ENCODE measurements at places on chromosomes 13 and 19.

DNA sequence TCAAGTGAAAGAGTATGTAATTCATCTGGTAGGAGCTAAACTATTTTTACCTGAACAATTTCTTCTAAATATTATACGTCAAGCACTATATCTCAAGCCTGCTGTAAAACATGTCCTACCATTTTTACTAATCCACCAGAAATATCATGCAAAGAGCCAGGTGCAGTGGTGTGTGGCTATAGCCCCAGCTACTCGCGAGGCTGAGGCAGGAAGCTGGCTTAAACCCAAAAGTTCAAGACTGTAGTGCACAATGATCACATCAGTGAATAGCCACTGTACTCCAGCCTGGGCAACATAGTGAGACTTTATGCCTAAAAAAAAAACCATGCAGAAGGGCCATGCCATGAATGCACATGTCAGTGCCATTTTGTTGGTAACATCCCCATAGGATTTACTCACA lies 20.7 kb upstream of the CLN5 start:
- no peak for DNase-seq

DNA sequence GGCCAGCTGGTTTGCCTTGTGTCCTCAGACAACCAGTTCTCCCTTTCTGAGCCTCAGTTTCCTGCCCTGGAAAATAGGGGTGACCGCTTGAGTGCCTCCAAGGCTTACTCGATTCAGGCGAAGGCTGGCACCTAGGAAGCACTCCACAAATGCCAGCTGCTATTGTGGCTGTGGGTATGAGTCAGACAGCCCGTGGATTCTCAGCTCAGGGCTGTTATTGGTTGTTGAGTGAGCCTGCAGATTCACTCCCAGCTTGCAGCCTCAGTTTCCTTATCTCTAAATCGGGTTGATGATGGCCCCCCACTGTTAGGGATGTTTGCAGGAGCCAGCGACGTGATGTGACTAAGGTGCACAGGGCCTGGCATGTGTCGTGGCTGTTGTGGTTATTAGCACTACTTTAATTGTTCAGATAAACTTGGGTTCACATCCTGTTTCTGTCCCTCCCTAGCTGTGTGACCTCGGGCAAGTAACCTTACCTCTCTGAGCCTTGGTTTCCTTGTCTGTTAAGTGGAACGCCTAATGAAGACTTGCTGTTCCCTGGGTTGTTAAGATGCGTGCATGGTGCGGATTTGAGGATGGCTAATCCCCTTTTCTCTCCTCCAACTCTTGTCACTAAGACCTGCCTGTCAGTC lies 2.4 kb downstream of the MARK4 start:
- no peak for DNase-seq

DNA sequence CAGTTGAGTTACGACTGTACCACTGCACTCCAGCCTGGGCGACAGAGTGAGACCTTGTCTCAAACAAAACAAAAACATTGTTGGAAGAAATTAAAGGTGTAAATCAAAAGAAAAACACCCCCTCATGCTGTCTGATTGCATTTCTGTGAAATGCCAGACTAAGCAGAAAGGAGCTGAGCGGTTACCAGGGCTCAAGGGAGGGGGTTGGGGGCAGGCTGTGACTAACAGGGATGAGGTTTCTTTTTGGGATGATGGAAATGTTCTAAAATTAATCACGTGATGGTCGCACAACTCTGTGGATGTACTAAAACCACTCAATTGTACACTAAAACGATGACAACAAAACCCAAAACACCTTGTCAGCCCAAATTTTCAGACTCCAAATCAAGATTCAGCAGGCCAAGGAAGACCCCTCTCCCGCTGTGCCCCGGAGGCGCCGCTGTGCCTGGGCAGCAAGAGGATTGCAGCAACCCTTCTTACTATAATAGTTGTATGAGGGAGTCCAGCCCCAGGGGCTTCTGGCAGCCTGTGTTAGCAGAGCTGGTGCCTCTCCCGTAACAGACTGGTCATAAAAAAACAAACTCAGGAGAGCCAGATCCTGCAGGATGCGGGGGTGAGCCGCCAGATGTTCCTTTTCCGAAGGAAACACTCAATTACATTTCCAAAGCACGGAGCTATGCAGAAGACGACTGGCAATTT lies 20.9 kb downstream of the CAPS start:
- DNase-seq, result no peak

DNA sequence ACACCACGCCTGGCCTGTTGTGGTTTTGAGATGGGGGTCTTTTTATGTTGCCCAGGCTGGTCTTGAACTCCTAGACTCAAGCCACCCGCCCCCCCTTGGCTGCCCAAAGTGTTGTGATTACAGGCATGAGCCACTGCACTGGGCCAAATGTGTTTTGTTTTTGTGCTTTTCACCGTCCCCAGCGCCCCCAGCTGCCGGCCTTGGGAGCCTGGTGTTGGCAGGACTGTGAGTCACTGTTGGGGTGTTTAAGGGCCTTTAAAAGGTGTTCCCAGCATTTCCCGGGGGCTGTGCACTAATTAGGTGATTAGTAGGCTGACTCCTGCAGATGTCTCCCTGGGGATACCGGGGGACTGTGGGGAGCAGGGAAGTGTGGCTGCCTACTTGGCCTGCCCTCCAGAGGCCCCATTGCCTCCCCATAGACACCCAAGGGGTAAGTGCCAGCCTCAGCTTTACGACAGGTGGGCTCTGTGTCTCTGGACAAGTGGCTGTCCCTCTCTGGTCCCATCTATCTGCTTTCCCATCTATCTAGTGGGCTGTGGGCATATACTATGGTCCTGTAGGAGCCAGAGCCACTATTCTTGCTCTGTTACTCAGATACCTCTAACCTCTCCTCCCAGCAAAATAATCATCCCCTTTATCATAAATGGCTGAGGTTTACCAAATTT lies 11.8 kb upstream of the TLE5 start:
- no peak for DNase-seq

GRCh38 chr19:12543855-12544254 lies 7.4 kb downstream of the ZNF564 start:
- no peak for DNase-seq

- no peak for DNase-seq
These were observed 174.4 kb downstream of the SLC7A1 start for GRCh38 chr13:29421118-29421517.

GRCh38 chr19:52110780-52111179 lies 15.2 kb upstream of the ZNF841 start:
- no peak for DNase-seq

- no peak for DNase-seq
These were observed 42.2 kb downstream of the COL4A1 start for GRCh38 chr13:110264685-110265275.

- DNase-seq, result no peak
These were observed 169.8 kb downstream of the ATP8A2 start for GRCh38 chr13:25541434-25542123.

- DNase-seq, result no peak
These were observed 30.6 kb downstream of the GPX4 start for GRCh38 chr19:1134431-1134830.

GRCh38 chr19:30374539-30374864 lies 2.3 kb downstream of the ZNF536 start:
- DNase-seq, result no peak

DNA sequence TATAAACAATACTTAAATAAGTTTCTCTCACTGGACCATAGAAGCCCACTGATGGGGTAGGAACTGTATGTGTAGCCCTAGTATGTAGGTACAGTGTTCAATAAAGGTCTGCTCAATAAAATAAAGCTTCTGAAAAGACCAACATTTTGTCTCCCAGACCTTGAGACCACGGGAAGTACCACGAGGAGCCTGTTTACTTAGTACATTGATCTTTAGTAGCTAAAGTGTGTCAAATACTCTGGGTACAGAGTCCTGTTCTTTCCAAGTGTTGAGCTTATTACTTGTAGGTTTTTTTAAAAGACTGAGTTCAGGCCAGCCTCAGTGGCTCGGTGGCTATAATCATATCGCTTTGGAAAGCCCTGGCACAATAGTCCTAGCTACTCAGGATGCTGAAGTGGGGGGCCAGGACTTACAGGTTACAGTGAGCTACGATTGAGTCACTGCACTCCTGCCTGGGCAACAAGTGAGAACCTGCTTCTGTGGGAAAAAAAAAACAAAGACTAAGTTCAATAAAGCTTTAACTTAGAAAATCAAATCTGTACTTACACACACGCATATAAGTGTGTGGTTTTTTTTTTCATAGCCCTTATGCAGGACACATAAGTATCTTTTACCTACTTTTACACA lies 3.4 kb downstream of the MTRF1 start:
- DNase-seq, result no peak

DNA sequence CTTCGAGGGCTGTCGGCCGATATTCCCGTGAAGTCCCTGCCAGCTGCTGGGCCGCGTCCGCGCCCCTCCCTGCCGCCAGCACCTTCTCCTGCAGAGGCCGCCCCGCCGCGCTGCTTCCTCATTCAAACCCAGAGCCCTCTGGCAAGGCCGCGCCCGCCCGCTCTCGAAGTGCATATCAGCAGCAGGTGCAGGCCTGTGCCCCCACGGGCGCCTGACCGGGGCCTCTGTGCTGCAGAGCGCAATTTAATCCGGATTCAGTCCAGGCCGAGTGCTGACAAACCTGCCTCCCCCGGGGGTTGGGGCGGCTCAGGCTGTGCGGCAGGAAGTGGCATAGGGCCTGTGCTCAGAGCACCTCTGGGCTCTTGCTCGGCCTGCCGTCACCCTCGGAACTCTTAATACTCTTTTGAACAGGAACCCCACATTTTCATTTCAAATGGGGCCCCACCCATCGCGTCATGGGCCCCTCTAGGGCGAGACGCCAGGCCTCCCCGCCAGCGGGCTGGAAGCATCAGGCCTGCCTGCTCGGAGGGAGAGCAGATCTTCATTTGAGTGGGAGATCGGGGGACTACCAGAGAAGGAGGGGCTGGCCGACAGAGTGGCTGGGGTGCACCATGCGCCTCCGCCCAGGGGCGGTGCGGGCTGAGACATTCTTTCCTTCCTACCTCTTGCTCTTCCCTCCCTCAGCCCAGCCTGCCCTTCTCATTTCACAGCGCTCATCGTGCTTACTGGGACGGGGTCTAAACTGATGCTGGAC lies 125.7 kb downstream of the TNFRSF19 start:
- no peak for DNase-seq

DNA sequence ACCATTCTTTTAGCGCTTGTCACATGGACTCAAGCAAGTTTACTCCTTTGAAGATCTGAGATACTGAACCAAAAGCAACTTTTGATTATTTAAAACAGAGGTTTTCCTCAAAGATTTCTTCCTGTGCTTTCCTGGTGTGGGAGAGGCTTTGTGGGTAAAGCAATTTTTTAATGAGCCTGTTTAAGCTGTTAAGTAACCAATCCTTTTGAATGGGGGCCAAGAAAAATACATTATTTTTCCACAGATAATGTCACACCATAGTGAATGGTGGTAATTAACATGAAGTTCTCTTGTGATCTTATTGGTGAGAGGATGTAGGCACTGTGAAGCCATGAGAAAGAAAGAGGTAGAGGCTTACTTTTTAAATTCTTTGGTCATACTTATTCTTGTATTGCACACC lies 55.8 kb upstream of the OBI1 start:
- DNase-seq, result no peak

DNA sequence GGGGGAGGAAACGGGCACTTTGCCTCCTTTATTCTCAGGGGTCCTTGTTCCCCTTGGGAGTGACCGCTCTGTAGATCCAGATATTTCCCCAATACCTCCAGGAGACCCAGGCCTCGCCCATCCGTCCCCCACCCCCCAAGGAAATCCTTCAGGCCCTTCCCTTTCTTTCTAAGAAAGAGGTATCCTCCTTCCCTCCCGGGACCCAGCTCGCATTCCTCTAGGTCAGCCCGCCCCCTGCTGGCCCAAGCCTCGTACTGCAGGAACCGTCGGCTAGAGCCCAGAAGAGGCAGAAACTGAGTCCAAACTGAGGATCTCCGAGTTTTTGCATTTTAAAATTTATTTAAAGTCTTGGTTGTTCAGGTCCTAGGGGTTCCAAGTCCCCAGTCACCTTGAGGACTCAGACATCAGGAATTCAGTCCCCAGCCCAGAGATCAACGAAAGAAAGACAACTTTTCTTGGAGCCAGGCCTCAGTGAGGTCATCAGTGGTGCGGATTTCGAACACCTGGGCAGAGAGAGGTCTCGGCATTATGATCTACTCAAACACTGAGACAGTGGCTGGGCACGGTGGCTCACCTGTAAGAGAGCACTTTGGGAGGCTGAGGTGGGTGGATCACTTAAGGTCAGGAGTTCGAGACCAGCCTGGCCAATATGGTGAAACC lies 7.5 kb upstream of the LRFN1 start:
- DNase-seq, result peak; percentile 80

- DNase-seq, result no peak
These were observed 1.6 kb downstream of the ARRDC2 start for GRCh38 chr19:18009412-18010066.

GRCh38 chr13:41722684-41723535 lies 238.0 kb downstream of the VWA8 start:
- DNase-seq, result no peak

GRCh38 chr19:3609779-3610719 lies 3.4 kb upstream of the TBXA2R start:
- DNase-seq, result no peak

DNA sequence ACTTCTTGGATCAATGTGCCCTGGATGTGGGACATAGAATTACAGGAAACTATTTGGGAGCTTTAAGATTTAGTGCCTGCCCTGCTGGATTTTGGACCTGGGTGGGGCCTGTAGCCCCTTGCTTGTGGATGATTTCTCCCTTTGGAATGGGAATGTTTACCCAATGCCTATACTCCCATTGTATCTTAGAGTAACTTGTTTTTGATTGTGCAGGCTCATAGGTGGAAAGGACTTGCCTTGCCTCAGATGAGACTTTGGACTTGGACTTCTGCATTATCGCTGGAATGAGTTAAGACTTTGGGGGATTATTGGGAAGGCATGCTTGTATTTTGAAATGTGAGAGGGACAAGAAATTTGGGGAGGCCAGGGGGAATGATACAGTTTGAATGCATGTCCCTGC lies 13.5 kb downstream of the SLC15A1 start:
- DNase-seq, result no peak

GRCh38 chr13:75702476-75702875 lies 66.3 kb downstream of the LMO7 start:
- DNase-seq, result no peak

DNA sequence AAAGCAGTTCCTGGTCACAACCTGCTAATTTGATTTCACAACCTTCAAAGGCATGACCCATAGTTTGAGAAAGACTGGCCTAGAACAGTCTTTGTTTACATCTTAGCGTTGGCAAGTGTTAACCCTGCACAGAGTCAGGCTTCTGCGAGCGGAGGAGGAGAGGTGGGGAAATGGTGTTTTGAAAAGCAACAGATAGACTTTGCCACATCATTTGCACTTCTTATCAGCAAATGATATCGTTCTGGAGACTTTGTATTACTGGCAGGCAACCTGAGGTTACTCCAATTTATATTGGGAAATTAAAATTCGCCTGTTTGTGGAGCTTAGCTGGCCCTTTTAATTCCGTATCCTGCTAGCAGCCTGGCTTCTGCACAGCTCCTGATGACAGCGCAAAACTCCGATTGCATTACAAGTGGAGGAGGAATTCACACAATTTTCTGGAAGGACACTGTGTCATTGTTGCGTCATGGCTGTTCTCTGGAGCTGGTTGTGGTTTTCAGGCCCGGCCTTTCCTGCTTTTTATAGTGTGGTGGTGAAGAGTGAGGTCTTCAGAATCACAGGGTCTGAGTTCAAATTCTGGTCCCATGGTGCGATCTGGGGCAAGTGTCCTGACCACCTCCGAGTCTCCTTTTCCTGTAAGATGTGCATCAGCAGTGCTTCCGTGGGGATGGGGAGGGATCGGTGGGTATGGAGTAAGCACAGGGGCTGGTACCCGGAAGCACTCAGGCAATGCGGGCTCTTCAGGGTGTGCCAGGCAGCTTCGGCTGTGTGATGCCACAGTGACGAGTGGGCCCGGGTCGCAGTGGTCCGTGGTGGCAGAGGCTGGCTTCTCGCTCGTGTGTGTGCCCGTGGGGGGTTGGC lies 49.1 kb upstream of the EHD2 start:
- peak; percentile 60 for DNase-seq
